ENCODE measurements at places on chromosomes 2 and 18.

DNA sequence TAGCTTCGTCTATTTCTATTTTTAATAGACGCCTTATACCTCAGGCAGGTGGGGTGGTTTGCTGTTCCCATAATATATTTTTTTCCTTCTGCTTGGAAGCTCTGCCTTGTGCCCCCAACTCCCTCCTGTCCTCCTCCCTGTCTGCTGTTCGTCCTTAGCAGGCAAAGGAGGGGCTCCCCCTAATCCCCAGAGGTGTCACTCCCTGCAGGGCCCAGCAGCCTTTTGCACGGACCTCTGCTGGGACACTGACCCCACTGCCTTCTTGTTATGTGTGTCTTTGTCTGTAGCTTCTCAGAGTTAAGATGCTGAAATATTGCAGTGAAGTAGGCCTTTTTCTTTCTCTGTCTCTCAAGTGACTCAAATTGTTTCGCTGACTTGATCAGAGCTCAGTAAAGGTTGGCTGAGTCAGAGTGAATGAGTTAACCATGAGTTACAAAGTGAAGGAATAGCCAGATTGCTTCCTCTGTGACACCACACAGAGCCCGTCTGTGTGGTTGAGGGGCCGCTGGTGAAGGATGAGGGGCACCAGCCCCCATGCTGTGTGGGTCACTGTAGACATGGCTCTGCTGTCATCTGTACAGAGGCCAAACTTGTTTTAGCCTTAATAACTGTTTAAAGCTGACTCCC, 47.7 kb downstream of the PRKCE start:
- H3K4me3 ChIP-seq: no peak overlapping the region
- no peak overlapping the region for H3K27ac ChIP-seq
- no peaks in the 10 kb centered on the region for H3K27me3 ChIP-seq
- no peaks in the 10 kb centered on the region for H3K36me3 ChIP-seq

DNA sequence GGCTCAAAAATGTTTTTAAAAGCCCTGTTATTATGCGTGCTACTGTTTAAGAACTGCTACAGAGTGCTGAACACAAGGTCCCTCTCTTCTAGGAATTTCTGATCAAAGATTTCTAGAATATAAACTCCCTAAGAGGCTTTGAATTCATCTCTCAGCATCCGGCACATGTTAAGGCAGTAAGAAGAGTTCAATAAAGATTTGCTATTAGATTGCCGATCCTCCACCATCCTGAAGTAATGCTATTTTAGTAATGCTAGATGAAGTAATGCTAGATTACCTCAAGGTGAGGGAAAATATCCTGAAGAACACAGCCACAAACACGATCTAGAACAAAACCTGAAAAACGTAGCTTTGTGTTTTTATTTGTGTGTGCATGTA, 949 bp upstream of the MYL12B start:
- peaks cover 46% of the 10 kb centered on the region for H3K36me3 ChIP-seq
- H3K27ac ChIP-seq: peak overlapping the region; percentile 96
- H3K4me1 ChIP-seq: peaks cover 58% of the 10 kb centered on the region
- peak overlapping the region; percentile 88 for H3K4me3 ChIP-seq
- no peak for DNase-seq

- peaks cover 11% of the 10 kb centered on the region for H3K27me3 ChIP-seq
- H3K36me3 ChIP-seq: no peaks in the 10 kb centered on the region
- no peak overlapping the region for H3K27ac ChIP-seq
- H3K4me3 ChIP-seq: no peak overlapping the region
- H3K4me1 ChIP-seq: no peaks in the 10 kb centered on the region
Measured at GRCh38 chr2:19496646-19497045, 138.2 kb upstream of the OSR1 start.

- H3K36me3 ChIP-seq: peaks cover 3% of the 10 kb centered on the region
- H3K27me3 ChIP-seq: no peaks in the 10 kb centered on the region
- DNase-seq: no peak
- no peak overlapping the region for H3K4me3 ChIP-seq
- H3K27ac ChIP-seq: no peak overlapping the region
Measured at GRCh38 chr2:223786943-223787342, 50.4 kb downstream of the AP1S3 start.

GRCh38 chr18:41444943-41445342, 510.1 kb upstream of the PIK3C3 start:
- no peaks in the 10 kb centered on the region for H3K36me3 ChIP-seq
- no peaks in the 10 kb centered on the region for H3K4me1 ChIP-seq
- no peak overlapping the region for H3K27ac ChIP-seq
- H3K27me3 ChIP-seq: no peaks in the 10 kb centered on the region

DNA sequence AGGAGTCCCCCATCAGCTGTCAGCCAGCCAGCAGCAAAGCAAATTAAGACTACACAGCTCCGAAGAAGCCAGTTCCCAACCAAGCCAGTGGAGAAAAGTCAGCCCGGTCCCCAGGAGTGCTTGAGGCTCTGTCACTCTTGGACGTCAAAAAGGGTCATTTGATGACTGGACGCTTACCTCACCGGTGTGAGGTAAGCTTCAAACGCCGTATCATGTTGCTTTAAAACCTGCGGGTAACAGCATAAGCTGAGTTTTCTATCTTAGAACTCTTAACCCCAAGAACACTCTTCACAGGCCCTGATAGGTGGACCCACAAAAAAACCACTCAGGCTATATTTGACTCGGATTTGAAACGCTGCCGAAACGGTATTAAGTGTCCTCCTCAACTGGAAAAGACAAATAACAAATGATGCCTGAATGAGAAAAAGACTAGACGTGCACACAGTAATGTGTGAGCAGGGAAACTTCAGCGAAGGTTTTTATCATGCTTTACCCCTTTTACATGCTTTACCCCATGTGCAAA, 682 bp upstream of the LNPK start:
- no peaks in the 10 kb centered on the region for H3K27me3 ChIP-seq
- peaks cover 19% of the 10 kb centered on the region for H3K4me1 ChIP-seq
- H3K4me3 ChIP-seq: peak overlapping the region; percentile 99
- peak; percentile 25 for DNase-seq
- no peaks in the 10 kb centered on the region for H3K36me3 ChIP-seq

DNA sequence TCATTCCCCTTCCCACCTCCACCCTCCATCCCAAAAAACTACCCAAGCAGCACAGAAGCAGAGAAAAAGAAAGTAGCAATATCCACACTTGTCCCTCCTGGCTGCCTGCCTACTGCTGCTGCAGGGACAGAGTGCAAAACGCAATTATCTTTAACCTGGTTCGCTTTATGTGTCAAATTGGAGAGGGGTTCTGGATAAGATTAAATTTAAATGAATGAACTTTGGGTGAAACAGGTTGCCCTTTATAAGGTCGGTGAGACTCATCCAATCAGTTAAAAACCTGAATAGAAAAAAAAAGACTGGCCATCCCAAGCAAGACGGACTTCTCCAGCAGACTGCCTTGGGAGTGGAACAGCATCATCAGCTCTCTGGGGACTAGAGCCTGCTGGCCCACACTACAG, 62.6 kb downstream of the ANKRD44 start:
- H3K4me3 ChIP-seq: no peak overlapping the region
- peaks cover 33% of the 10 kb centered on the region for H3K36me3 ChIP-seq
- DNase-seq: no peak

DNA sequence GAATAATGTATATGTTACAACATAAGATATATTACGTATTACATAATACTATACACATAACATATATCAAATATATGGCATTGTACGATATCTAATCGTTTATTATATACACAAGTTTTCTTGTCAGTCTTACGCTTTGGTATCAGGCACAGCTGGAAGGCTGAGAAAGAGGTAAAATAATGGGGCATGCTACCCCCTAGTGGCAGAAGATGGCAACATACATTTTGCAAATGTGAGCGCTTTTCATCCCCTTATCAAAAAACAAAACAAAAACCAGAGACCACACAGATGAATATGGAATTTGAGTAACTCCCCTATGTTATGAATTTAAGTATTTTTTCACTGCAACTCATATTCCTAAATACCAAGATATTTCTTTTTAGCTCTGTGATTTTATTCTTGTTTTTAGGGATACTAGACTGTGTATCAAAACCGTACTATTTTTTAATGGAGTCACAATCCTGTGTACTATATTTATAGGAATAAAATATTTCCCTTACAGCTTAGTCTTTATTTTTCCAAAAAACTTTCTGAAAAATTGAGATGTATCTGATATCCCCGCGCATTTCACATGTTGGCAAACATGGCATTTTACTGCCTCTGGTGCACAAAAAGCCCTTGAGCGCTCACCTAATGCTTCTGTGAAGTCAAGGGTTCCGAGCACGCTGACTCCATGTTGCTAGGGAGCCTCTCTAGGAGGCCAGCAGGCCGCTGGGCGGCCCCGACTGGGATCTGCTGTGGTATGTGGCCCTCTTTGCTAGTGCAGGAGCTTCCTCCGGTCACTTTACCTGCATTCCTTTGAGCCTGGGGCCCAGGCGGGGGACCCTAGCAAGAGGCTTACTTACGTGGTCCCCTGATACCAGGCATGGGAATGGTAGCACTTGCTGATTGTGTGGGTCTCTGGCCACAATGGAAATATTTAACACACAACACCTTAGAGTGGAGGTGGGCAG, 62.5 kb downstream of the SLC4A3 start:
- H3K36me3 ChIP-seq: no peaks in the 10 kb centered on the region
- peaks cover 16% of the 10 kb centered on the region for H3K4me1 ChIP-seq
- peaks cover 21% of the 10 kb centered on the region for H3K27me3 ChIP-seq
- DNase-seq: peak; percentile 65
- H3K4me3 ChIP-seq: no peak overlapping the region
- no peak overlapping the region for H3K27ac ChIP-seq

GRCh38 chr2:20653695-20654534, 3.0 kb upstream of the HS1BP3 start:
- no peak overlapping the region for H3K4me3 ChIP-seq
- peaks cover 26% of the 10 kb centered on the region for H3K4me1 ChIP-seq
- H3K27me3 ChIP-seq: peaks cover 3% of the 10 kb centered on the region
- DNase-seq: no peak
- no peak overlapping the region for H3K27ac ChIP-seq

GRCh38 chr2:214853906-214854305, 44.4 kb upstream of the BARD1 start:
- H3K27ac ChIP-seq: no peak overlapping the region
- DNase-seq: no peak
- H3K4me3 ChIP-seq: no peak overlapping the region
- H3K36me3 ChIP-seq: no peaks in the 10 kb centered on the region
- no peaks in the 10 kb centered on the region for H3K4me1 ChIP-seq

DNA sequence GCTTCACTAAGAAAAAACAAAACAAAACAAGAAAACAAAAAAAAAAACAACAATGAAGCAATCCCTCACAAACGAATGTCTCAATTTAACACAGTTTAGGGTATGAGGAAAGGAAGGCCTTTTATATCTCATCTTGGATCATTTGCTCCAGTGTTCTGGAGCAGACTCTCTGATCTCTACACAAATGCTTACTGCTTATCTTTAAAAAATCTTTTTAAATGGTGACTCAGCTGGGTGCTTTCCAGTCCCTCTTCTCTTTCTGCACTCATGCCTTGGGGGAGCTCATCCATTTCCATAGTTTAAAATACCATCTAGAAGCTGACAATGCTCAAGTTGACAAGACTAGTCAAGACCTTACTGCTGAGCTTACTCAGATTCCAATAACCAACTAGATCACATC, 56.2 kb downstream of the ETAA1 start:
- peaks cover 12% of the 10 kb centered on the region for H3K27me3 ChIP-seq
- no peaks in the 10 kb centered on the region for H3K4me1 ChIP-seq
- no peak for DNase-seq
- H3K36me3 ChIP-seq: no peaks in the 10 kb centered on the region
- no peak overlapping the region for H3K27ac ChIP-seq
- H3K4me3 ChIP-seq: no peak overlapping the region

- no peak for DNase-seq
- no peak overlapping the region for H3K27ac ChIP-seq
- no peaks in the 10 kb centered on the region for H3K36me3 ChIP-seq
- no peak overlapping the region for H3K4me3 ChIP-seq
Measured at GRCh38 chr2:238128534-238129001, 9.9 kb upstream of the KLHL30 start.

DNA sequence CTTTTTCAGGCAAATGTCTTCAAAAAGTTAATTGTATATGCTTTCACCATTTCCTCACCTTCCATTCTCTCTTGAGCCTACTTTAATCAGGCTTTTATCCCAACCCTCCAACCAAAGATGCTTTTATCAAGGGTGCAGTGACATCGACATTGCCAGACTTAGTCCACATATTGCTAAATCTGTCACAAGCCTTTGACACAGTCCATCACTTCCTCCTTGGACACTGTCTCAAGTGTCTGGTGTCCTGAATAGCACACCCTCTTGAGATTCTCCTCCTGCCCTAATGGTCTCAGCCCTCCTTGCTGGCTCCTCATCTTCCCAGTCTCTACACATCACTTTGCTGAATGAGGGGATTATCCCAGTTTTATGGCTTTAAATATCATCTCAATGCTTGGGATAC, 147.5 kb upstream of the SLC39A10 start:
- peaks cover 2% of the 10 kb centered on the region for H3K4me1 ChIP-seq
- no peaks in the 10 kb centered on the region for H3K27me3 ChIP-seq
- H3K36me3 ChIP-seq: peaks cover 3% of the 10 kb centered on the region
- no peak overlapping the region for H3K4me3 ChIP-seq
- DNase-seq: no peak

DNA sequence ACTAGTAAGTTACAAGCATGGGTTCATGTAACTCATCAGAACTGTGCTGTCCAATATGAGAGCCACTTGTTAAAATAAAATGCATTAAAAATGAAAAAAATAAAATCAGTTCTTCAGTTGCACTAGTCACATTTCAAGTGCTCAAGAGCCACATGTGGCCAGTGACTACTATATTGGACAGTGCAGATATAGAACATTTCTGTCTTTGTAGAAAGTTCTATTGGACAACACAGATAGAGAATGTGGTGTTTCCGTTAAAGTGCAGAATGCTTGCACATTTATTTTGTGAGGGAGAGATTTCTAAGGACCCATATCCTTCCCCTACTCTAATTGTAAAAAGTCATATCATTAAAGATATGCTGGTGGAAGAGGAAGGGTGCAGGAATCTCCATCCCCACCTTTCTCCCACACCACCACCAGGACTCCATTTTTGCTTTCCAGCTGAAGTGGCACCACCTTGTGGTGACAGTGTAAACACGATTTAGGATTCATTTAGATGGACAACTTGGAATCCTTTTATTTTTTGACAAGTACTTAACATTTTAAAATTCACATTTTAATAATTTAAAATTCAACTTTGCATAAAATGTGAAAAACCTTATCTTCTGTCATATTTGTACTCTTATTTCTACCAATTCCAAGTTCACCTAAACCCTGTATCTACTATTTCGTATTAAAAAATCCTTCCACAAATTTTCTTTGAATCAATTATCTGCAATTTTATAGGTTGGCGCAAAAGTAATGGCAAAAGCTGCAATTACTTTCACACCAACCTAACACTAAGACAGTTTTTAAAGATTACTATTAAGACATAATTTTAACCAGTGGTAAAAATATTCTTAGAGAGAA, 9.4 kb upstream of the CD302 start:
- no peaks in the 10 kb centered on the region for H3K27me3 ChIP-seq
- peaks cover 43% of the 10 kb centered on the region for H3K36me3 ChIP-seq
- H3K4me3 ChIP-seq: no peak overlapping the region
- H3K27ac ChIP-seq: no peak overlapping the region

DNA sequence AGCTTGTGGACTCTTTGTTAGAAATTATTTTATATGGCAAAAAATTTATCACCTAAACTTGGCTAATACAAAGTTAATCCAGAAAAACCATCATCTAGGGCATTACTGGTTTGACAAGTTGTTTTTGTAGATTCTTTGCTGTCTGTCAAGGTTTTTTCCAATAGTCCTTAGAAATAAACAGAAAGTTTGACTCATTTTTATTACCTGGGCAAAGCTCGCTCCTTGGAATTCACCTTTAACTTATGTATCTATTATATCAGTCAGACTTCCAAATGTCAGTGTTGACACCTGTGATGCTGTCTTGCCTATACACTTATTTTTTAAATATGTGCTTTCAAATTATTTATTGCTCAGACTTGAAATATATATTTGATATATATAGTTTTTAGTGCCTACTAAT, 21.7 kb downstream of the LAMA3 start:
- peaks cover 14% of the 10 kb centered on the region for H3K4me1 ChIP-seq
- H3K4me3 ChIP-seq: no peak overlapping the region
- peaks cover 3% of the 10 kb centered on the region for H3K36me3 ChIP-seq
- peaks cover 2% of the 10 kb centered on the region for H3K27me3 ChIP-seq
